ENCODE measurements at places on chromosomes 11 and 22.

DNA sequence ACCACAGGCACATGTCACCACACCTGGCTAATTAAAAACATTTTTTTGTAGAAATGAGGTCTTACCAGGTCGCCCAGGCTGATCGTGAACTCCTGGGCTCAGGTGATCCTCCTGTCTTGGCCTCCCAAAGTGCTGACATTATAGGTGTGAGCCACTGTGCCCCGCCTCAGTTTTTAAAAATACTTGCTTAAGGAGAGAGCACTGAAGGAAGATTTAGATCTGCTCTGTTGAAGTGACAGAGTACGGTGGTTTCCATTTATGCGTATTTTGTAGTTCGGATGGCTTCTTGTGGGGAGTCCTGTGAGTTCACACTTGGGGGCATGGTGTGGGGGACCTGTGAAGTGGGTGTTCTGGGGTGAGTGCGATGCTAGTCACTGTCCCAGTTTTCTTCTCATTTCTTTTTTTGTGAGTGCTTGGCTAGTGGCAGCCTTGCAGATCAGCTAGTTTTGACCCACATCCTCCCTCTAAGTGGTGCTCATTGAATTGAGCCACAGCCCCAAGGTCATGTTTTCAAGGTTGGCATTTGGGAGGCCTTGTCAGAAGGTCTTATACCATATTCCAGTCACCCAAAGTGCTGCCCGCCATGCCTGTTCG lies 31.5 kb downstream of the PTPRJ start:
- no peak for DNase-seq

DNA sequence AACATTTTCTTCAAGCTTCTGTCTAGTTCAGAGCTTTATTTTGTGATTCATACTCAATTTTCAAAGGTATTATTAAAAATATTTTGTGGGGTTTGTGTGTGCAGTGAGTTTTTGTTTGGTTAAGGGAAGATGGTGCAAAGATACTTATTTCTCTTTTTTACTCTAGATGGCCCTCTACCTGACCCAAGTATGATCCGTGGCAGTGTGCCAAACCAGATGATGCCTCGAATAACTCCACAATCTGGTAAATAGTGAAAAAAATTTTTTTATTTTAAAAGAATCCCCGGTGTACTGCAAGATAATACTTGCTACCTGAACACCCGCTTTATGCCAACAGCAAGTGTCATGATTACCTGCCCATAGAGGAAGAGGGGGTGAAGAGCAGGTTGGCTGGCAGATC lies 54.2 kb downstream of the EP300 start:
- no peak for DNase-seq

GRCh38 chr11:97691061-97691460 lies 1301.2 kb downstream of the JRKL start:
- no peak for DNase-seq

DNA sequence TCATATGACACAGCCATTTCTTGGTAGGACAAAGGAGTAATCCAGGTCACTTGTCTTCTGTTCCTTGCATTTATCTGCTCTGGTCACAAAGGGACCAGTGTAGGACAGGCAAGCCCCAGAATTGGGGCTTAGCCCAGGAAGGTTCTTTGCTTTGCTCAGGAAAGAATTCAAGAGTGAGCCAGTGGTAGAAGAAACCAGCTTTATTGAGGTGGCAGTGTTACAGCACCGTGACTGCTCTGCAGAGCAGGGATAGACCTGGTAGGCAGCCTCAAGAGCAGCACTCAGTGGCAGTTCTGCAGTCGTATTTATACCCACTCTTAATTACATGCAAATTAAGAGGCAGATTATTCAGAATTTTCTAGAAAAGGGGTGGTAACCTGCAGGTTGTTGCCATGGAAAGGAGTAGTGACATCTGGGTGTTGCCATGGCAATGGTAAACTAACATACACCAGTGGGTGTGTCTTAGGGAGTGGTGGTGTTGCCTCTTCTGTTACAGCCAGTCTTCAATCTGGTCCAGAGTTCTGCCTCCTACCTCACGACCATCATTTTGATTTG lies 84.9 kb upstream of the RAB1B start:
- DNase-seq: no peak

DNA sequence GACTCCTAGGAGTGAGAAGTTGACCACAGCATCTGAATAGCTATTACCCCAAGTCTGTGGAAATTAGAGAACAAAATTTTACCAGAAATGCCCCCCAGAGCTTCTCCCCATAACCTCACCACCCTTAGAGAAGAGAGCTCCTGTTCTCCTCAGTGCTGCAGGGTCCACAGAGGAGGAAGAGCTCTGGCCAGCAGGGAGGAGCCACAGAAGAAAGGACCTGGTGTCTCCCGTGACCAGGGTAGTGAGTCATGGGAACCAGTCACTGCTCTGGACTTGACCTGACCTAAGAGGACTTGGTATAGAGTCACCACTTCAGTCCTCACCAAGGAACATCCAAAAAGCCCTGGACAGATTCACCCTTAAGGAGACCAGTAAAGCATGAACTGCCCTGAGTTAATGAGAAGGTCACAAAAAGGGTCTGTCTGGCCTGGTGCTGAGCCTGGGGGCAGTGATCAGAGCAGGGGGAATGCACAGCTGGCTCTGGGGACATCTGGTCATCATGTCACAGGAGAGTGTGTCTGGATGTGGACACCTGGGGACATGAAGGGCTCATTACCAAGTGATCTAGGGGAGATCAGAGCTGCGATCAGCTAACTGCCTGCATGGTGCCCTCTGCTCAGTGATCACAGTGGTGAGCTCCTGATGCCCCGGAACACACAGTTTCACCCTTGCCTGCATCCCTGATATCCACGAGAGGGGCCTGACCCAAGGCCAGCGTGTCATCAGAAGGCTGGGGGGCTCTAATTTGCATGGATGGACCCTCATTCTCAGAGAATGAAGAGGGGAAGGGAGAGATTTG lies 103.3 kb upstream of the TOP3B start:
- no peak for DNase-seq

DNA sequence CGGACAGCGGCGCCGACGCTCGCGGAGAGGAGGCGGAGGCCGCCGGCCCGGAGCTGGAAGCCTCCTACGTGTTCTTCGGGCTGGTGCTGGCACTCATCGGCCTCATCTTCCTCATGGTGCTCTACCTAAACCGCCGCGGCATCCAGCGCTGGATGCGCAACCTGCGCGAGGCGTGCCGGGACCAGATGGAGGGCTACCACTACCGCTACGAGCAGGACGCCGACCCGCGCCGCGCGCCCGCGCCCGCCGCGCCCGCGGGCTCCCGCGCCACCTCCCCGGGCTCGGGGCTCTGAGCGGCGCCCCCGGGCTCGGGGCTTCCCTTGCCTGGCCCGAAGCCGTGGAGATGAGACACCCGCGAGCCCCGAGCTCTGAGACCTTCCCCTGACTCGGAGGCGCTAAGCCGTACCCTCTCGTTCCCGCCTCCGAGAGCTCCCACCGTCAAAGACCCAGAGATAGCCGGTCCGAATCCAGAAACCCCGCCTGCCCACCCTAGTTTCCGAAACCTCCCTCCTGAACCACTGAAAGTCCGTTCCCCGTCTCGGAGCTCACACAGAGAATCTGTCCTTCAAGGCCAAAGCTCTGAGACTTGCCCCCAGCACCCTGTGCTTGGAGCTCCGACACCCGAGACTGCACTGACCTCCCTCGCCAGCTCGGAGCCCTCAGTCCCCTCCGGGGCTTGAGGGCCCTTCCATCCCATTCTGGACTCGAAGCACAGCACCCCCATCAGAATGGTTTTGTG lies 1.5 kb downstream of the TPBGL start:
- DNase-seq: no peak

GRCh38 chr11:62431171-62431901 lies 12.5 kb downstream of the SCGB1A1 start:
- no peak for DNase-seq

DNA sequence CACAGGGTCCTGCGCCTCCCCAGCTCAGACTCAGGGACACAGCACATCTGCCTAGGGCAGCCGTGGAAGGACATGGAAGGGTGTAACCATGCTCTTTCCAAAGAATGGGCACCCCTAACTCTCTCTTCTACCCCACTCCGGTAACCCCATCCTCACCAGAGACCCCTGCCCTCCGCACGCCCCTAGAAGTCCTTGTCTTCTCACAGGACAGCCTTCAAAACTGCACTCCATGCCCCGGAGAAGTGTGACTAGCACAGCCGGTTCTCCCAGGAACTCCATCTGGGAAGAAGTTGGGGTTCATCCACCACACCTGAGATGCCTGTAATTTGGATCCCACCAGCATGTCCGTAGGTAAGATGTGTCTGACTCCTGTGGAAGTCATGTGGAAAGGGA lies 25.0 kb downstream of the P2RY2 start:
- no peak for DNase-seq

GRCh38 chr11:88377144-88377543 lies 39.6 kb upstream of the CTSC start:
- no peak for DNase-seq

GRCh38 chr11:68441466-68442230 lies 18.9 kb upstream of the PPP6R3 start:
- no peak for DNase-seq

- DNase-seq: peak; percentile 98
Measured at GRCh38 chr22:39520226-39521105, at the start of gene ATF4. Gene ATF4 (plus strand): TSS chr22:39520562. CDS start chr22:39521446, 884 bp downstream.

DNA sequence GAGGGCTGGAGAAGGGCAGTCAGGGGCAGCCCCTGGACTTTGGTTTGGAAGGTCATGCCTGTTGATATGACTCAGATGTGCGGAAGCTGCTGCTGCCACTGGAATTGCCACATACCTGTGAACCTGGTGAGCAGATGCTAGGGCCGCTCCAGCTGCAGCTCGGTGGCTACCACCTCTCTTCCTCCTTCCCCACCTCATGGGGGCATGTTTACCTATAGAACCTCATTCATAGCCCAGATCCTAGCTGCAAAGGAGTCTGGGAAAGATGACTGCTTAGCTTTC lies 17.5 kb upstream of the TSPAN18 start:
- no peak for DNase-seq

DNA sequence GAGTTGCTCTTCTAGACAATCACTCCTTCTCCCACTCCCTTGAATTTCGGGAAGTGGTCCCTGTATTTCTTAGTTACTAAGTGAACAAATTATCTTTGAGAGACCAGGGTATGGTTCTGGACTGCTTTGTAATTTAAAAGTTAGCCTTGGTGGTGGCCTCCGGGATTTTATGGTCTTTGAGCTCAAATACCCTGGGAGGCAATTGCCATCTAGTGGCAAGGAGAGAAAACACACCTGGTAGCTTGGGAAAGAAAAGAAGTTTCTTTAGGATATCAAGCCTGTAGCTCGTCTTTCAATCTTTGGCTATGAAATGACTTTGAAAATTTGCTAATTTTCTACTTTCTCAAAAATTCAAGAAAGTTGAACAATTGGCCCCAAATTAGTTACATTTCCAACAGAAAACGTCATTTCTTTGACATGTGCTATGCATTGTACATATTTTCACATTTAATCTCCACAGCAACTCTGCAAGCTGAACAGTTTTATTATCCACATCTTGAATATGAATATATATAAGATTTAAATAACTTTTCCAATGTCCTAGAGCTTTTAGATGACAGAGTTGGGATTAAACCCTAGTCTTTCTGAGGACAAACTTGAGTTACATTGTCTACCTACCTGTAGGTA lies 39.1 kb downstream of the MMP27 start:
- no peak for DNase-seq

DNA sequence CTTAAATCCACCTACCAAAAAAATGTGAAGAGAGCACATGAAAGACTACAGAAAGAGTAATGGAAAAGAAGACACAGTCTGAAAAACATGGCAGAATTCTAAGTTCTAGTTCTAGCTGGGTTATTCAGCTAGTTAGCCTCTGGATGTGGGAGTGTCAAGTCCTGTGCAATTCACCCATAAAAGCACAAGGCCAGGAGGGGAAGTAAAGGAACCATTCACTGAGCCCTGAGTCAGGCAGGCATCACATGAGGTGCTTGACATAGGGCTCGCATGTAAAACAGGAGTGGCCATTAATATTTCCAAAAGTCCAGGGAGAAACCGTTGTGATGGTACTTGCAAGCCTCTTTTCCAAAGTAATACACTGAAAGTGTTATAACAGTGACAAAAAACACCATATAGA lies 103.7 kb downstream of the GAB2 start:
- DNase-seq: no peak

DNA sequence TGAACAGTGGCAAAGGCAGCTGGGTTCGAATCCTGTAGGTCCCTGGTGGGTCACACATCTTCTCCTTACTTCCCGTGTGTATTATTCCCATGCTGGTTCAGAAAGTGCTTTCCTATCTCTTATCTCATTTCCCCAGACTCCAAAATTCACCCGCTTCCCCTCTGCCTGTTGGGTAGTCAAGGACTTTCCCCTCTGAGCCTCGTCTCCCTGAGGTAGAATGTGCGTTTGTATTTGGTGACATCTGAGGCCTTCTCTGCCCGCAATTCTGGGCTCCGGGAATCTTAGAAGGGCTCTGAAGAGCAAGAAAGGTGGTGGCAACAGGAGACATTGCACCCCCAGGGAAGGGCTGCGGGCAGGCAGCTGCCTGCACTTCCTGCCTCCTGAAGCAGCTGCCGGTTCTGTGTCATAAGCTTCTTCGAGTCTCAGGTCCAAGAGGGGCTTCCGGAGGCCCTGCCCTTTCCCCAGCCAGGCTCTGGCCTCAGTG lies 5.9 kb downstream of the LRRC32 start:
- DNase-seq: no peak

- no peak for DNase-seq
Measured at GRCh38 chr11:17135916-17136683, 58.6 kb upstream of the RPS13 start.

DNA sequence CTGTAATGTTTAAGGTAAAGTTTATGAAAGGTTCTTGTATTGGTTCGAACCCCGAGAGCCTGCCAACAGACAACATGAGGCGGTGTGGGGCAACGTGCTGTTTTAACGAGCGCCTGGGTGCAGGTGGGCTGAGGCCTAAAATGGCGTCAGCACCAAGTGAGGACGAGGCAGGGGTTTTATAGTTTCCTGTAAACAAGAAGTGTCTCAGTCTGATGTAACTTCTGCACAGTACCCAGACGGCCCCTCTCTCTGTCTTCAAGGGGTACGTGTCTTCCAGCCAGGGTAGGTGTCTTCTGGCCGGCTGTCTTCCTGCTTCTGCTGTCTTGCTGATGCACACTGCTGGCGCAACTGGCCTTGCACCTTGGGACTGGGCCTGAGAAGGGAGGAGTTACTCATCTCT lies 2.7 kb downstream of the PPFIBP2 start:
- no peak for DNase-seq

- DNase-seq: no peak
Measured at GRCh38 chr22:42661985-42662831, 13.0 kb upstream of the CYB5R3 start.

- DNase-seq: no peak
Measured at GRCh38 chr11:17653611-17654010, 65.8 kb upstream of the MYOD1 start.

DNA sequence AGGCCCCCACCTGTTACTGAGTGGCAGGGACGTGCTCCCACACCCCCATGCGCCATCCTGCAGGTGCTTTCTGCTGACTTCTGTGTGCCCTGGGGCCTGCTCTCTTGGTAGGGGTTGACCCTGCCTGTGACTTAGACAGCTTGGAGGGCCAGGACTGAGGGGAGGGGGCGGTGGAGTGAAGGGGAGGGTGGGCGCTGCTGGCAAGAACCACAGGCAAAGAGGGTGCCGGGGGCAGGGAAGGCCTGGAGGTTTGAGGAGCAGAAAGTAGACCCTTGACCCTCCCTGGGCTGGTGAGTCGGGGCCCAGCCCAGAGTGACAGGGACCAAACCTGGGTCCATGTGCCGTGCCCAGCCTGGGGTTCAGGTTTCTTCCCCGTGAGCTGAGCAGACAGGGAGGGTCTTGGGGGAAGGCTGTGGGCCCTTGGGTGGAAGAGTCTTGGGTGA lies 17.8 kb downstream of the KCNQ1 start:
- DNase-seq: no peak

GRCh38 chr11:128290106-128290840 lies 297.1 kb downstream of the ETS1 start:
- peak; percentile 16 for DNase-seq

GRCh38 chr22:17767233-17768065 lies 6.8 kb downstream of the BID start:
- no peak for DNase-seq

Measured in epithelial cell of prostate (primary cell).